ENCODE measurements at places on chromosomes 4 and X.

DNA sequence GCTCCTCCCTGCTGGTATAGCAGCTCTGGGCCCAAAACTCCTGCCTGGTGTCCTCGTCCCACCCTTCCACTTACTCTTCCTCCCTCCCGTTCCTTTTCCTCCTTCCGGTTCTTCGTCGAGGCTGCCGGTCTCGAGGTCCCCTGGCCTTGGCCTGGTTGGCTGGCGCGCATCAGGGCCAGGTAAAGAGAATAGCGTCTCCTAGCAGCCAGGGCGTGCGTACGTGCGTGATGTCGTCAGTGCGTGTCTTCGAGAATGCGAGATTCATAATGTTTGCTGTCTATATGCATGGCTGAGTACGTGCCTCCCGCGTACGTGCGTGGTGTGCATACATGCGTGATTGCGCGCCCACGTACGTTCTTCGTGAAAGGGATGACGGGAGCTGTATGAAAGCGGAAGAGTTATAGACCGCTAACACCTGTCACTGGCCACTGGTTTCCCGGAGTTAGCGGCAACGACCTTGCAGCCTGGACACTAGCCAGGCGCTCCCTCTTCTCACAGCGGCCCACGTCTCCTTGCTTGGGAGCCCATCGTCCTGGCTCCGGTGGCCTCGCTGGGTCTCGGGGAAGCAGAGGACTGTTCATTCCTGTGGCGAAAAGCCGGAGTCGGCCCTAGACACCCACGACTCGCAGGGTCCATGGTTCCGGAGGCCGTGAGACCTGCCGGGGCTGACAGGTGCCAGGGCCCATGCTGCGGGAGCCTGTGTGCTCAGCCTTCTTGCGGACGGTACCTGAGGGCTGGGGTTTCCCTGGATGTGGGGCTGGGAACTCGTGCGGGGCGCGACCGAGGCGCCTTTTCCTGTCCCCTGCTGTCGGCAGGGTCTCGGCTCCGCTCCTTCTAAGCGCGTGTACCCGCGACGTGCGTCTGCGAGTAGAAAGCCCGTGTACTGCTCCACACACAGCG, at the start of gene EOLA1:
EOLA1 (plus strand) TSS at position 392 of the 900 bp plus-strand sequence. CDS start 4,619 bp downstream, outside the sequence.
- peak; percentile 91 for DNase-seq

DNA sequence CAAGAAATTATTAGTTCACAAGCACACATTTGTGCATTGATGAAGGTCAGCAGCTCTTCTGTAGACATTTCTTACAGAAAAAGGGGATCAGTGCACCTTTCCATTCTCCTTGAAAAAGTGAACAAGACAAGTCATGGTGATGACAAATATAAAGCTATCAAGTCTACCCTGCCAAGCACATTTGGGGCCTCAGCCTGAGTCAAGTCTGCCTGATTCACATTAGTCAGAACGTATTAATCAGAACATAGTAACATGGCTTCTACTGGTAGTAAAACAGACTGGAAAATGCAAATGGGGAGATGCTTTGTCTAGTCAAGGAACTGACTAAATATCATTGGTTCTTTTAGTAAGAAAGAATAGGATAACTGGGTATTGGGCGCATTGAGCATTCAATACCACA, 2305.1 kb downstream of the PCDH7 start:
- DNase-seq: no peak

DNA sequence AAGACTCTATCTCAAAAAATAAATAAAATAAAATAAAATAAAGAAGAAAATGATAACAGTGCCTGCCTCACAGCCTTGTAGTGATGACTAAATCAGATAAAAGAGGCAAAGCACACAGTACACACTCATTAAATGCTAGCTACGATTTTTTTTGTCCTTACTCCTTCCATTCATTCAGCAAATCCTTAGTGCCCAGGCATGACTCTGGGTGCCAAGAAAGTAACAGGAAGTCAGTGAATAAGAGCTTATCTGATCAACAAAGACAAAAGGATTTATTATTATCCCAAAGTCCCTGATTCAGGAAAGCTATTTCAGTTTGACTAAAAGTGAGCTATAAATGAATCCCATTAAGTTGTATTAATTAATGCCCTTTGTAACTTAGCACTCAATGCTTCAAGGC, 92.7 kb downstream of the SH3KBP1 start:
- no peak for DNase-seq

DNA sequence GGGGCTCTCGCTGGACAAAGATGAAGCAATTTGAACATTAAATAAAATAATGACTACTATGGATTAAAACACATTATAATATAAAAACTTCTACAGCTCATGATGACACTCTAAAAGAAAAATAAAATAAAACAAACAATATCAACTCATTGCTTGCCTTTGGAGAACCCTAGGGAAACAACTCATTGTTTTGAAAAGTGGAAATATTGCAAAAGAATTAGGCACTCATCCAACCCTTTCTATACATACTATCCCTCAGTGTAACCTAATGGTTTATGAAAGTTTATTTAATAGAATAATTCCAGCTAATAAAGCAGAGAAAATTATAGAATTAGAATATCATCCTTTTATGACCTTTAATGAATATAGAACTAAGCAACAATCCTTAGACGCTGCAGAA, 718 bp downstream of the RAB40A start:
- DNase-seq: no peak
